SIG-M5 (cell line): ENCODE measurements at places on chromosomes 5 and 9.

DNA sequence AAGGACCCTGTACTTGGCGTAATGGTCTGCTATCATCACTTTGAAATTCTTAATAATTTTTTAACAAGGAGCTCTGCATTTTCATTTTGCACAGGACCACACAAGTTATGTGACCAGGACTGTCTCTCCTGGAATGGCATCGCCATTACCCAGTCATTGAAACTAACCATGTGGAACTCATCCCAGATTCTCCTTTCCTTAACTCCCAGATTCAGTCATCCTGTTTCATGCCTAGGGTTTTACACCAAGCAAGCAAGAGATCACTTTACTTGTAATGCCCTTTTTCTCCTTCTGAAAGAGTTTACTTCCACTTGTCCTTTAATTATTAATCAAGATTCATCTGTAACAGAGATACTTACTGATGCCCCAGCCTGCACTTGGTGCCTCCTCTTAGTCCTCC is 12.0 kb downstream of the FRMD3 start:
- no peak for DNase-seq

- DNase-seq = no peak
These were observed 7.3 kb upstream of the CTSV start for GRCh38 chr9:97046228-97046627.

- DNase-seq = no peak
These were observed 956 bp downstream of the MBLAC2 start for GRCh38 chr5:90473396-90474234.

DNA sequence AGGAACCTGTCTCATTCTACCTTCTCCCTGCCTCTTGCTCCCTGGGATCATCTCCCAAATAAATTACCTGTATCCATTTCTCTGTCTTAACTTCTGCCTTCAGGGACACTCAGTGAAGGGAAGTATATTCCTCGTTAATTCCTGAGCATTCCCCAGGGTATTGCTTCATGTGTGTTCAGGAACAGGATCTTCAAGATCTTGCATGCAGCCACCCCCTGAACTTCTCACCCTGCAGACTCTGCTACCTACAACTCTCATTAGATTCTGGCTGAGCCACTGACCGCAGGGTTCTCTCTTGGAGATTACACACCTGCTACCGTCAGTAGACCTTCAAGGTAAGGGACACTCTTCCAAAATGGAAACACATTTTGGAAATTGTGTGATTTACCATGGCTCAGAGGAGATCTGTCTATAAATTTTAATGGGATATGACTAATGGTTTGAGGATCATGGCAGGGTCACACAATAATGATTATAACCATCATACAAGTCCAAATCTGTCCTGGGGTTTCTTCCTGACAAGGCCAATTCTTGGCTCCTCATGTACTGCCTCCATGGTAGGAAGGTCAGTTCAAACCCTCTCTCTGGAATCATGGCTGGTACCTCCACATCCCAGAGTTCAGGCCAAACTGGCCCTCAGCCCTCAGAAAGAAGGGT is 38.9 kb upstream of the UGCG start:
- DNase-seq = no peak

DNA sequence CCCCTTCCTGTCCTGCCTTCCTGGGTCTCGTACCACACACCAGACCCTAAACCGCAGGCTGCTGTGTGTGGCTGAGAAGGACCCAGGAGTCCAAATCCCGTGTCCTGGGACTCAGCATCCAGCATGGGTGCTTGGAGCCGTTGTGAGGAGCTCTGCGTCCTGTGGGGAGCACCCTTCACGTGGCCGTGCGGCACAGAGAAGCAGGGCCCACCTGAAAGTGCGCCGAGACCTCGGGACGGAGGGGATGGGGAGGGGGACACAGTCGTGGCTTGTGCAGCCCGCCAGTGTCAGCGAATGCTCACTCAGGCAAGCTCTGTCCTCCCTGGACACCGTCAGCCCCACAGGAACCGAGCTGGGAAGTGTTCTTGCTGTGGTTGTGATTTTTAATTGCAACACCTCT is 244.6 kb downstream of the CACNA1B start:
- no peak for DNase-seq

- DNase-seq = no peak
These were observed 2.0 kb upstream of the URM1 start for GRCh38 chr9:128369024-128369706.
